ENCODE measurements at places on chromosomes 11 and 22.
A peak's percentile ranks its signal among the peaks of the same experiment; 100 is the strongest.

DNA sequence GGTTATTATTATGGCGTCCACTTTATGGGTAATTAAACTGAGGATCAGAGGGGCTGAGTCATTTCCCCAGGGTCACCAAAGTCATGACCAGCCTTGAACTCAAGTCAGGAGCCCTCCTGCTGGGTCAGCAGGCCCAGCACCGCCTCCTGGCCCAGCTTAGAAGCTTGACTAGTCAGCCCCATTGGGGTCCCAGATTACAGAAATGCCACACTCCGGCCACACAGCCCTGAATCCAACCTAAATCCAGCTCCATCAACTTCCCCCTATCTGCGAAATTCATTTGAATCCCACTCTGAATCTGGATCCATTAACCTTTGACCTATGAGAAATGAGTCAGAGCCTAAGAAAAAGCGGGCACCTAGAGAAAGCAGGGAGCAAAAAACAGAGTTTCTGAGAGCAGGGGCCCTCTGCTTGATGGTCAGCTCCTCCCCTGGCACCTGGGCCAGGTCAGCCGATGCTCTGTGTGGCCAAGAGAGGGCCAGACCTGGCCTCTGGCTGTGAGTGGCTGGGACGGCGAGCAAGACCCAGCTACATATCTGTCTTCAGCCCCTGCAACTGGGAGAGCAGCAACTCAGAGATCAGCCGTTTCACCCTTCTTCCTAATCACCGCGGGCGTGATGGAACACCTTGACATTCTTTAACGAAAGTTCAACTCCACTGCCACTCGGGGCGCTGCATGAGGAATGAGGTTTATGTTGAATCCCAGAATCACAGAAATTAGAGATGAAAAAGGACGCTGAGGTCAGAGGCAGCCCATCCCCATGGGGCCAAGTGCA lies 196.1 kb downstream of the TRIM29 start:
- no peak for DNase-seq

- peak; percentile 35 for DNase-seq
Observed at GRCh38 chr11:119169282-119169719, 776 bp downstream of the NLRX1 start.

DNA sequence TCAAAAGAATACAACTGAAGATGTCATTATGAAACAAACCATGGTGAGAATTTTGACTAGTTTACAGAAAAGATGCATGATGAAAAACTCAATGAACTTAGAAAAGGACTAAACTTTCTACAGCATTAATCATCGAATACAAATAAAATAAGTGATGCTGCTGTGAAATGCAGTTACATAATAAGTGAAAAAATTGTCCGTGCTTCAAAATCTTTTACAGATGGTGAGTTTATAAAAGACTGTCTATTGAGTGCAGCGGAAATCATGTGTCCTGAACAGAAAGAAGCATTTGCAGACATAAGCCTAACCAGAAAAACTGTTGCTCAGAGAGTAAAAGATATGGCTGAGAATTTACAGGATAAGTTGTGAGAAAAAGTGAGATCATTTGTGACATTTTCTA lies 33.8 kb downstream of the NEAT1 start:
- DNase-seq: no peak

GRCh38 chr11:128642571-128642970 lies 51.3 kb upstream of the FLI1 start:
- DNase-seq: no peak

- peak; percentile 27 for DNase-seq
Observed at GRCh38 chr11:128726458-128727139, 32.7 kb downstream of the FLI1 start.

DNA sequence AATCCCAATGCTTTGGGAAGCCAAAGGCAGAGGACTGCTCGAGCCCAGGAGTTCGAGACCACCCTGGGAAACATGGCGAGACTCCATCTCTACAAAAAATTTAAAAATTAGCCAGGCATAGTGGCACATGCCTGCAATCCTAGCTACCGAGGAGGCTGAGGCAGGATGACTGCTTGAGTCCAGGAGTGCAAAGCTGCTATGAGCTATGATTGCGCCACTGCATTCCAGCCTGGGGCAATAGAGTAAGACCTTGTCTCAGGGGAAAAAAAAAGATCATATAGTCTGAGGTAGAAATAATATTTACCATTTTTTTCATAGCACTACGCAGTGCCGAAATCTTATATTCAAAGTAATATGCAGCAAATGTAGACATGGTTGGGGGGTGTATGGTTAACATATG lies 47.8 kb downstream of the MRTFA start:
- DNase-seq: no peak

DNA sequence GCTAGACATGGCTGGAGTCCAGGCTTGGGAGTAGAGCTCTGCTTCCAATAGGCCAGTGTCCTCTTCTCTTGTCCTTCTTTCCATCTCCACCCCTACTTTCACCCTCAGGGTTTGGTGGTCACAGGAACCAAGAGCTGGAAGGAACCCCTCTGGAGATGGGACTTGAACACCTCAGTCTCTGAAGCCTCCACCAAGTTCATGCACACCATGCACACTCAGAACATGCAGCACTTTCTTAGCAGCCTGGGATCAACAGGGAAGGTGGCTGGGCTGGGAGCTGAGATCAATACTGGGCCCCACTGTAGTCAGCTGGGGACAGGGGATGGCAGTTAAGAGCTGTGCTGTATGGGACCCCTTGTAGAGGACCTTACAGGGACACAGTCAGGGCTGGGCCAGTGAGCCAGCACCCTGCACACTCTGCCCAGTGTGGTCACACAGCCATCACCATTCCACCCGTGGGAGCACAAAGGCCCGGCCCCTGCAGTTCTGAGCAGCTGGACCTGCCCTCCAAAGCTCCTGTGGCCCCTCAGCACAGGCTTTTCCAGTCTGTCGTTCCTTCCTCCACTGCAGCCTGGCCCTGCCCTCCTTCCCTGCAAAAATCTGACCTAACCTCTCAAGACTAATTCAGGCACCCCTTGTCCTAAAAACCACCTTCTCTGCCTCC lies 47.7 kb downstream of the GAB4 start:
- DNase-seq: no peak

GRCh38 chr22:27273436-27273835 lies 528.1 kb downstream of the MN1 start:
- DNase-seq: no peak

- DNase-seq: no peak
Observed at GRCh38 chr11:78253797-78254196, 65.1 kb downstream of the USP35 start.

DNA sequence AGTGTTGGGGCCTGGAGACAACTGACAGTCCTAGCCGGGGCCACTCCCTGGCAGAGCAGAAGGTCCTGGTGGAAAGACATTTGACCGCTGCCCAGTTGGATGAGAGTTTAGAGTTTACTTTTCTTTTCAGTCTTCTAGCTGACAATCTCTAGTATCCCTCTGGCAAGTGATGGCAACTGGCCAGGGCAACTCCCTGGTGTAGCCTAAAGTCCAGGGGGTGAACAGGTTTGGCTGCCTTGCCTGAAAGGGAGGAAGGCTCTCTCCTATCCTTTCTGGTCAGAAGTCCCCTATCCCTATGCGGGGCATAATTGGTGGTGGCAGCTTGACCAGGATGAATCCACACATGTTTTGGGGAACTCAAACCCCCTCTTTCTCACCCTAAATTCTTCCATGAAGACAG lies 16.8 kb upstream of the MSANTD2 start:
- no peak for DNase-seq

DNA sequence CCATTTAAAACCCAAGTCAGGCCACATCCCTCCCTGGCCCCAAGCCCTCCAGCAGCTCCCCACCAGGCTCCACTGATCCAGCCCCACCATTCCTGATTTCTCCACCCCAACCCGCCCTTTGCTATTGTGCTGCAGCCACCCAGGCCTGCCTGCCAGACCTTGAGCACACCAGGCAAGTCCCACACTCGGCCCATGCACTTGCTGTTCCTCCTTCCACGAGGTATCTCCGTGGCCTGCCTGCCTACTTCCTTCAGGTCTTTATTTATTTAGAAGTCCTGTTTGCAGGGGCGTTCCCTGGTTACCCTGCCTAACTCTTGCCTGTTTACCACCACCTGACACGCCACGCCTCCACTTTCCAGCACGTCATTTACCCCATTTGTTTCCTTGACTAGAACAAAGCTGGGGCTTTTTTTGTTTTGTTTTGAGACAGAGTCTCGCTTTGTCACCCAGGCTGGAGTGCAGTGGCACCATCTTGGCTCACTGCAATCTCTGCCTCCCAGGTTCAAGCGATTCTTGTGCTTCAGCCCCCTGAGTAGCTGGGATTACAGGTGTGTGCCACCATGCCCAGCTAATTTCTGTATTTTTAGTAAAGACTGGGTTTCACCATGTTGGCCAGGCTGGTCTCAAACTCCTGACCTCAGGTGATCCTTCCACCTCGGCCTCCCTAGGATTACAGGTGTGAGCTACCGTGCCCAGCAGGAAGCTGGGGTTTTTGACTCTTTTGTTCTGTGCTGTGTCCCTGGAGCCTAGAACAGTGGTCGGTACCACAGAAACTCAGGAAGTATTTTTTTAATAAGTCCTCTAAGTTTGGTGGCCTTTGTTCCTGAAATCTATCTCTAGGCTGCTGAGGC lies 6.7 kb downstream of the CENPM start:
- DNase-seq: peak; percentile 97

DNA sequence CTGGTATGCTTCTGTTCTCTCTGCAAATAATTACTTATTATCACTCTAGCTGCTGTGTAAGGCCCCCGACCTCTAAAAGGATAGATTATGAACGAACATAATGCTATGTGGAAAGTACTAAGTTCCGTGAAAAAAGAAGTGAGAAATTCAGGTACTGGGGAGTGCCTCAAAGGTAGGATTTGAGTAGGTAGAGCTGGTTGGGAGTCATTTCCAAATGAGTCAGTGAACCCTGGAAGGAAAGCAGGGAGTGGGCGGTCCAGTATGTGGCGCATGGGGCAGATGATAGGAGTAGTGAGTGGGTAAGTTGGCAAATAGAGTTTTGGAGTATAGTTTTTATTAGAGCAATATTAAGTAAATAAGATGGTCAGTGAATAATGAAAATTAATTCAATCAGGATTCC lies 2.4 kb downstream of the ZC3H12C start:
- DNase-seq: no peak

- DNase-seq: peak; percentile 36
Observed at GRCh38 chr22:32660292-32660691, 141.2 kb upstream of the TIMP3 start.

DNA sequence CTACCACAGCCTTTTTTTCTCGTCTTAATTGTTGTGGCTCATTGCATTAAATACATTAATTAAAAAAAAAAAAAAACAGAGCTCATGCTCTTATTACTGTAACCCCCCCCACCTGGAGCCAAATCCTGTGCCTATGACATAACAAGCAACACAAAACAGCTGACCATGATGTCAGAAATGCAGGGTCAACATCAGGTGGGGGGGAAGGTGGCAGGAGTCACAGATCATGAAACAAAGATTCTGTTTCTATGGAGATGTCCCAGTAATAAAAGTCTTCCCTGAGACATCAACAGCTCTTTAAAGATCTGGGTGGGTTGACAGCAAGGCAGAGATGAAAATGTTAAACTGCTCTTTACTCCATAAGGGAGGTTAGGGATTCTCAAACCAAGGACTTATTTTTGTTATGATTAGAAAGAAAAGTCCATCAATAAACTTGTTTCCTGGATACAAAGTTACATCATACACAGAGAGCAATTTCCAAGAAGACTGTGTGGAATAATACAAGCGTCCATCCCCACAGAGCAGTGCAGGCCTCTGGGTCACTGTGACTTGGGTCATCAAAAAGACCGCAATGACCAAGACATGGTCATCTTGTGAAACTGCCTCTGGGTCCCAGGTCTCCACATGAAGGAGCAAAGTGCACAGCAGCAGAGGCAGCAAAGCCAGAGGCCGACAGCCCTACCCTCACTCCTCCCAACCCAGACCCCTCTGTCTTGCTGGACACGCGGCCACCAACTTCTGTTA lies 42.7 kb upstream of the CYP2D6 start:
- DNase-seq: no peak

DNA sequence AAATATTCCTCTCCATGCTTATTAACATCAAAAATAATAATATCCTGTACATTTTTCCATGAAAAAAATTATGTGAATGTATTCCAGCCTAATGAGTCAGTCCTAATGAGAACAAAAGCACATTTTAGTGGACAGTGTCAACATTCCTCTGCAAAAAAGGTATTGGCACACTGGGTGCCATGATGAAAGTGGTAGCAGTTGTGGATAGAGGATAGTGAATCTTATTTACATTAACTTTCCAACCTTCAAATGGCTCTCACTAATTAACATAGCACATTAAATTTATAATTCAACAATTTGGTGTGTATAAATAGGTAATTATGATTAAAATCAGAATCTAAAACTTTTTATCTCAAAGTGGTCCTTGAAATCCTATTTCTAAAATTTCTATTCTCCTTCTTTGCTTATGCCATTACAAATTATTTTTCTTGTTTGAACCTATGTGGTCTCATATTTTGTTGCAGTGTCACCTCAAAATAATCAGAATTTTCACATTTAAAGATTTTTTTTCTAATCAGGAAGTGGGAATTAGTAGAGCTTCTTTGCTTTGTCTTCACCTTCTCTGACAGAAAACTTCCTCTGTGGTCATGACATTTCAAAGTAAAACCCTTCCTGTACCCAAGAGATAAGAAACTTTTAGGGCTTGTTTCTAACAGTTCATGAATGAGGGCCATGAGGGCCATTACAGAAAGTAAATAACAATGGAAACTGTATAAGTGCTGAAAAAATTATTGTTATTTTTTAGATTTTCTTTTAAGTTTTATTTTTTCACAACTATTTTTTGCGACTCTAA lies 18.7 kb downstream of the SOX6 start:
- no peak for DNase-seq

- no peak for DNase-seq
Observed at GRCh38 chr11:117819096-117820040, 5.2 kb downstream of the FXYD2 start.

DNA sequence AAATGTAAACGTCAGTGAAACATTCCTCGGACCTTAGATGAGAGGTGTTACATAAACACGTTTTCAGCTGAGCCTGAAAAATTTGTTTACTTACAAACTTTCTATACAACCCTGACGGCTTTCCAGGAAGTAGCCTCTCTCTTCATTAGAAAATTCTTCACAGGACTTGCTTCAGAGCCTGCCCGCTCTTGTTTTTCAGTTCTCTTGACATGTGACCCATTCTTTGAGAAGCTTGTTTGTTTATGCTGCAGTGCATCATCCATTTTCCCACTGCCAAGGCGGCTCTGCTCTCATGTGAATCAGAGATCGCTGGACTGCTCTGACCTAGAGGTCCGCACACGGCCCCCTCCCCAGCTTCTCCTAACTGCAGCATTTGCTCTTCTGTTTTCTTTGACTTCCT lies 47.9 kb upstream of the ARHGAP42 start:
- no peak for DNase-seq

DNA sequence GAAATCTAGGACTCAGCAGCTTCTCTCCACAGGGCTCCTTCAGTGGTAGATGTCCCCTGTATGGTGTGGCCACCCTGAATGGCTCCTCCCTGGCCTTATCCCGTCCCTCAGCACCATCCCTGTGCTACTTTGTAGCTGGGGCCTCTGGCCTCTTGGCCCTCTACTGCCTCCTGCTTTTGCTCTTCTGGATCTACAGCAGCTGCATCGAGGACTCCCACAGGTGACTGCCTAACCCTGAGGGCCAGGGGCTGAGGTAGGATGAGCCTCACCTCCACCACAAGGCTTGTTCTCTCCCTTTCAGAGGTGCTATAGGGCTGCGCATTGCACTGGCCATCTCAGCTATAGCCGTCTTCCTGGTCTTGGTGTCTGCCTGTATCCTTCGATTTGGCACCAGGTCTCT lies 1.8 kb downstream of the TMEM179B start:
- no peak for DNase-seq

GRCh38 chr22:27836181-27836580 lies 34.6 kb upstream of the MN1 start:
- no peak for DNase-seq

GRCh38 chr11:107999759-108000455 lies 8.8 kb upstream of the CUL5 start:
- DNase-seq: peak; percentile 8
